Stimulated activated naive B cell treated with anti-CD40 and anti-IgM and Interleukin-4, amounts not matched to agents 10 μg/mL and 1 μg/mL and 100 μg/mL, for 72 hours (primary cell): ENCODE measurements at places on chromosomes 16 and 17.

GRCh38 chr17:67386965-67387551 lies 10.0 kb downstream of the PITPNC1 start:
- peak; percentile 27 for DNase-seq

GRCh38 chr17:32792207-32792606 lies 84.7 kb downstream of the MYO1D start:
- DNase-seq: no peak

- no peak for DNase-seq
Measured at GRCh38 chr16:60485872-60486489, 1550.3 kb downstream of the CDH8 start.

DNA sequence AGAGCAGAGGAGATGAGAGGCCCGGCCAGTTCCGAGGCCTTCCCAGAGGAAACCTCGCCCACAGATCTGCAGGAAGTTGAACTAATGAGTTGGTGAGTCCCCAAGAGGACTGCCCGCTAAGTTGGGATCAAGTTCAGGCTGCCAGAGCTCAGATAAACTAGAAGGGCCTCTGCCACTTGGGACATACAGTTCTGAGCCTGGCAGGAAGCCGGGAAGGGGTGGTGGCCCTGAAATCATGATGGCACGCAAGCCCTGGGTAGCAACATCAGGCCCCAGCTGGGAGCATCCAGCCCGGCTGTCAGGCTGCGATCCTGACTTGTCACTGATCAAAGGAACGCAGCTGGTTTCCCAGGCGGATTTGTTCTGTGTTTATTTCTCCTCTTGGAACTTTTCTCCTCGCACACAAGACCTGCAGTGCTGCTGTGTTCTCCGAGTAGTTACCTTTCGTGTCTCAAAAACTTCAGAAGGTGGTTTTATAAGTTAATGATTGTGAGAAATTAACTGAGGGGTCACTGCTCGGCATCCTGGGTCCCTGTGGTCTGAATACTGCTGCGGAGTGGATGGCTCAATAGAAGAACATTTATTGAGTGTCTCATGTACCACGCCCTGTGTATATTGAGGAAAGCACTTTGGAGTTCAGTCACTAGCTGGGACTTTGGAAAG lies 8.0 kb upstream of the WFDC1 start:
- DNase-seq: no peak

DNA sequence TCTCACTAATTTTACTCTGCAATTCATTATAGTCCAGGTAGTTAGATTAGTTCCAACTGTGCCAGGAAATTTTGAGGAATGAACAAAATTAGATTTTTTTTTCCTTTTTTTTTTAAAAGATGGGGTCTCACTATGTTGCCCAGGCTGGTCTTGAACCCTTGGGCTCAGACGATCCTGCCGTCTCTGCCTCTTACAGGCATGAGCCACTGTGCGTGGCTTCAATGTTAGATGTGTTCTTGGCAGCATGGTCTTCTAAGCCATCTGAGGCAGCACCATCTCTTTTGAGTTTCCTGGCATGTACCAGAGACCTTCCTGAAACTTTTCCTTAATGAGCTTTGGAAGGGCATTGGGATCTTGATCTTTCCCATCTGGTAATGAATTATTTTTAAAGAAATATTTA lies 2.6 kb upstream of the AHSP start:
- no peak for DNase-seq
